Stimulated activated CD4-positive, alpha-beta T cell treated with anti-CD3 and anti-CD28 coated beads, Interleukin-4, amount 100 ng/mL, for 24 hours (primary cell): ENCODE measurements at places on chromosomes 13 and 19.

GRCh38 chr19:3981373-3981735 lies 3.9 kb downstream of the EEF2 start:
- DNase-seq = no peak

- DNase-seq = no peak
Measured at GRCh38 chr19:35822579-35822978, 9.9 kb upstream of the PRODH2 start.

- DNase-seq = no peak
Measured at GRCh38 chr13:112431734-112432133, 55.6 kb downstream of the SPACA7 start.

DNA sequence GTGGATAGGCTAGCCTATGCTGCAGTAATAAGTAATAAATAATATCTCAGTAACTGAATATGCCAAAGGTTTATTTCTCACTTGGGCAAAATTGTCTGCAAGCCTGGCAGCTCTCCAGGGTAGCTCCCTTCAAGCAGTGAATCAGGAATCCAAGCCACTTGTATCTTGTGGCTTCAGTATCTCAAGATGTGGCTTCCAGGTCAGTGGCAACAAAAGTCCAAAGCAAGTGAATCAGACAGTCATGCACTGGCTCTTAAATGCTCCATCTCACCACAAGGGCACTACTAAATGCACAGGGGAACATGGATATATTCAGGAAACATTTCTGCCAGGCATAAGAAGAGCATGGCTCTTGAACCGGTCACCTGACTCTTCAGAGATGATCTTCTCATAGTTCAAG lies 126.3 kb downstream of the KCTD12 start:
- no peak for DNase-seq

DNA sequence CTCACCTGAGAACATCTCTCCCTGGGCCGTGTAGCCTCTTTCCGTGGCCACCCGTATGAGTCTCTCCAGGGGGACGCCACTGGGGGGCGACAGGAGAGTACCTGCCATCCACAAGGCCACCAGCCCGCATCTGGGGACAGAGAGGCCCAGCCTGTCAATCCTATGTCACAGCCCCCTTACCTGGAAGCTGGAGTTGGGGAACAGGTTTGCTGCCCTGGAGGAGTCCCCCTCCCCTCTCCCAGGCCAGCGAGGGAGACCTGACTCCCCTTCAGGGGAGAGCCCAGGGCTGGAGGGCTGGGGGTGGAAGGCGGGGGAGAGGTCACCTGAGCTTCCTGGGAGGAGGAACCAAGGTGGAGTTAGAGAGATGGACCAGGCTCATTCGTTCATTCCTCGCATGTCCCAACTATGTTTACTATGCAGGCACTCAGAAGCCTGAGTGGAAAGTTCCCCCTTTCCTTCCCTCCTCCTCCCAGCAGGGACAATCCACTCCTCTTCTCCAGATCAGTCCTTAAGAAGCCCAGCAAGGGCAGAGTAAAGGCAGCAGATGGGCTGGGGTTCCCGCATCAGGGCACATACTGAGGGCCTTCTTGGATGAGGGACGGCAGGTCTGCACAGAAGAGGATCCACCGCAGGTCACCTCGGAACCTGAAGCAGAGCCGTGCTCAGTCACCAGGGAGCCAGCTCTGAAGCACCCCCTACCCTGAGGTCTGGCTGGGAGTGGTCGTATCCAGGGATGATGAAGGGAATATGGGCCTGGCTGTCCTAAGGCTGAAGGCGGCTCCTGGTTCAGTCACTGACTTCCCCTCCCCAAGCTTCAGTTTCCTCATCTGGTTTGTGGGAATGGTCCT lies 5.5 kb downstream of the ACTMAP start:
- peak; percentile 28 for DNase-seq

DNA sequence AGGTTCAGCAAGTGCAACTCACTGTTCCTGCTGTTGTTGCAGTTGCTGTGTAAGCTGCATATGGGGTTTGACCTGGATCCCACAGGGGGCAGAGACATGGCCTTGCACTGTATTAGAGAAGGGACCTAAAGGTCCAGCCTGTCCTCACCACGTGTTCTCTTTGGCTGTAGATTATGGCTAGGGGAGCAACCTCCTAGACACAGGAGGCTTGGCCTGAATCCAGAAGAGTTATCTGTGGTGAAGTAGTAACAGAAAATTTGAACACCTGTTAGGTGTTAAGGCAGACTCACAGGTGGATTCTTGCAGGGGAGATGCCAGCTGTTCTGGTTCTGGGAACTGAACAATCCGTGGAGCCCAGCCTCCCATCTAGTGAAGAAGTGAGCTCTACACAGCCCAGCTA lies 3.4 kb upstream of the CYP4F11 start:
- no peak for DNase-seq

GRCh38 chr13:49213997-49214916 lies 5.9 kb upstream of the MLNR start:
- no peak for DNase-seq

DNA sequence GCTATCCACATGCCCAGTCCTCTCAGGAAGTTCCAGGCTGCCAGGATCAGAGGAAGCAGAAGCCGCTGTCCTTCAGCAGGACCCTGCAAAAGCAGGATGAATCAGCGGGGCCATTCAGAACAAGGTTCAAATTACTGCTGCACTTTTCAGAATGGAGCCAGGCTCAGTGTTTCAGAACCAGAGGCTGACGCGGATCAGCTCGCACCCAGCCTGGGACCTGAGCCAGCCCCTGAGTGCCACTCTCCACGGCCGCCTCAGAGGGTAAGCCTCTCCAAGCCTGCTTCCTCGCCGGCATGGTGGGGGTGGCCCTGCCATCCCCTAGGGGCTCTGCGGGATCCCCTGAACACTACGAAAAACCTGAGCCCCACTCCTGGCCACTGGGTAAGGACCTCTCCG lies 24.7 kb downstream of the RASA3 start:
- DNase-seq = no peak
